ENCODE measurements at places on chromosomes 6 and 20.

DNA sequence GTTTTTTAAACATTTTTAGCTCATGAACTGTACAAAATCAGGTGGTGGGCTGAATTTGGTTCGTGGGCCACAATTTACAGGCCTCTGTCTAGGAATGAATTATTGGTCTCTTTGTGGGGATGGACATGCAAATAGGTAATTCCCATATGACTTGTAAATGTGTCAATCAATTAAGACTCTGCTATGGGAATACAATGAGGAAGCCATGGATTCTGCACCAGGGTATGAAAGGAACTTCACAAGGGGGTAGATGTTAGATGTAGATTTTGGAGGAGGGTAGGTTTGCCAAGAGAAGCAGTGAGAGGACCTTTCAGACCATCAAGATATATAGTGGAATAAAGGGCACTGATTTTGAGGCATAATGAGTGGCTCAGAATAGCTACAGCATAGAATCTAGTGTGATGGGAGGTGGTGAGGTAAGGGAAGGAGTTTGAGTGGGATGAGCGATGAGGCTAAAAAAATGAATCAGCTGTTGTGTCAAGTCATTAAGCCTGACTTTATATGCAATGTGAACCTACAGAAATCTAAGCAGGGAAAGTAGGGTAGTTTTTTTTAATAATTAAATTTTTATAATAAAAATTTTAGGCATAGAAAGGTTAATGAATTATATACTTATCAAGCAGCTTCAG lies 32.6 kb upstream of the RNF182 start:
- H3K27ac ChIP-seq, result no peak overlapping the region
- no peak overlapping the region for H3K4me3 ChIP-seq
- no peaks in the 10 kb centered on the region for H3K27me3 ChIP-seq
- no peaks in the 10 kb centered on the region for H3K36me3 ChIP-seq

GRCh38 chr20:40486297-40486696 lies 202.7 kb downstream of the MAFB start:
- no peak overlapping the region for H3K4me3 ChIP-seq
- no peak overlapping the region for H3K27ac ChIP-seq
- no peaks in the 10 kb centered on the region for H3K27me3 ChIP-seq
- DNase-seq, result no peak
- no peaks in the 10 kb centered on the region for H3K36me3 ChIP-seq

GRCh38 chr6:135686784-135687301 lies 164.7 kb upstream of the PDE7B start:
- DNase-seq, result peak; percentile 30
- no peaks in the 10 kb centered on the region for H3K36me3 ChIP-seq
- no peak overlapping the region for H3K27ac ChIP-seq
- no peaks in the 10 kb centered on the region for H3K4me1 ChIP-seq
- H3K27me3 ChIP-seq, result no peaks in the 10 kb centered on the region

GRCh38 chr6:158754738-158755137 lies 64.4 kb downstream of the EZR start:
- H3K27ac ChIP-seq, result no peak overlapping the region
- no peak overlapping the region for H3K4me3 ChIP-seq
- H3K27me3 ChIP-seq, result no peaks in the 10 kb centered on the region
- DNase-seq, result no peak

DNA sequence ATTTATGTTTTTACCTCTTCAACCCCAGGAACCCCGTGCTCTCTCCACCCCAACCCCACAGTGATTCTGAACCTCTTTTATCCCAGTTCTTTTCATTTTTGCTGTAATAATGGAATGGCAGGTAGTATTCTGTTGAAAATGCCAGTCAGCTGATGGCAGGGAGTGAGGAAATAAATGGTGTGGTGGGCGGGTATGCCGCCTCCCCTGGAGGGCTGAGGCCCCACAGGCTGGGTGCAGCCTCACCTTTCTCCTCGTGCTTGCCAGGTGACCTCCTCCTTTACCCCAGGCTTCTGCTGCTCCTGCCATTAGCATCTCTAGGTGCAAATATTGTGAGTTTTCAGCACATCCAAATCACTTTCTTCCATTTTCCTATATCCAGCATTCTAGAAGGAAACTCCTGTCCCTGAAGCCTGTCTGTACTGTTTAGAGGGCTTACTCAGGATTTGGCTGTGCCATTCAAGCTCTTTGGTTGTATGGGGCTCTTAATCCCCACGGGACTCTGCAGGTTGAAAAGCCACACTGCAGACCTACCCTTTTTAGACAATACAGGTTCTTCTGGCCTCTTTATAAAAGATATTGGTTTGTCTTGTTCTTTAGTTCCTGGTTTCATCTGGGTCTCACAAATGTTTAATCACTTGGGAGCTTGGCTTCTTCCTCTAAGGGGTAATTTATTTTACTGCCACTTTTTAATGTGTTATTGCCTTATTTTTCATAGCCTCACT lies 201.8 kb downstream of the JARID2 start:
- no peak overlapping the region for H3K27ac ChIP-seq
- DNase-seq, result no peak
- H3K4me3 ChIP-seq, result no peak overlapping the region
- no peaks in the 10 kb centered on the region for H3K27me3 ChIP-seq

GRCh38 chr20:47189060-47189459 lies 167.4 kb downstream of the ZMYND8 start:
- DNase-seq, result no peak
- peaks cover 6% of the 10 kb centered on the region for H3K36me3 ChIP-seq
- H3K27ac ChIP-seq, result no peak overlapping the region
- peaks cover 12% of the 10 kb centered on the region for H3K27me3 ChIP-seq

DNA sequence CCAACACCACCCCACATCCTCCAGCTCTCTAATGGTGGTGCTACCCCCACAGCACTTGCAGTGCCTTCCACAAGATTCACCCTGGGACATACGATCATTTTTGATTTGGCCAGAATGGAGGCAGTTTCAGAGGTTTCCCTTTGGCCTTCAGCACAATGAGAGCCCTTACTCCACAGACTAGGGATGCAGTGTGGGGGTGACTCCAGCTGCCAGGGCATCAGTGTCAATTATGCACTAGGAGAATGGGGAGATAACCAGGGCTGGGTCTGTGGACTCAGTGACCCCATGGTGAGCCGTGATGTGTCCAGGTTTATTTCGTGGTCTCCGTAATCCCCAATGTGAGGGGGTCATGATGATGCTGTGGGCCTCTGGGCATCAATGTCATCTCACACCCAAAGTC lies 31.5 kb upstream of the MICB start:
- no peaks in the 10 kb centered on the region for H3K27me3 ChIP-seq
- peaks cover 3% of the 10 kb centered on the region for H3K36me3 ChIP-seq
- no peak overlapping the region for H3K27ac ChIP-seq
- H3K4me1 ChIP-seq, result peaks cover 12% of the 10 kb centered on the region
- DNase-seq, result no peak
- no peak overlapping the region for H3K4me3 ChIP-seq

DNA sequence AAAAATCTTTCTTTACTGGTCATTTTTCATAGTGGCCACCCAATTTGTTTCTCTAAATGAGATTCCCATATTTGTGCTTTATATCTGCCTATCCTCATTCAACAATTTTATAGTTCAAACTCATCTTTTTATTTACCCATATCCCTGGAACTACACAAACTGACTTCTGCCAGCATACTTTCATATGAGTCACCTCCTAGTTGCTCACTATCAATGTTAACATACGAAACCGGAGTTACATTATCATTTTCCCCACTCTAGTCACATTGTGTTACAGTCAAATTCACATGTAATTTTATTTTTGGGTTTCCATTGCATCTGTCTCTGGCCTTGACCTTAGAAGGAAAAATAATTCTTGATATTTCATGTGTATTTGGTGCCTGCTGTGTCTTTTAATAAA lies 499.4 kb downstream of the MAFB start:
- no peak overlapping the region for H3K27ac ChIP-seq
- no peaks in the 10 kb centered on the region for H3K4me1 ChIP-seq
- H3K27me3 ChIP-seq, result no peaks in the 10 kb centered on the region
